ENCODE measurements at places on chromosomes 1 and 21. TPM values are rescaled to one million over a fixed set of nuclear protein-coding genes. Genes with fewer than 3 reads are reported as not detected.

INAVA gene
- 2.7 TPM for total RNA-seq

C8A gene
- under 0.01 TPM for total RNA-seq

UMODL1 gene
- 1.7 TPM for total RNA-seq

CADM3 gene
- total RNA-seq = 0.42 TPM

TTLL10 gene
- 0.14 TPM for total RNA-seq

CAPN8 gene
- total RNA-seq = 0.38 TPM

HTR6 gene
- not detected for total RNA-seq

PROK1 gene
- 0.19 TPM for total RNA-seq

HSPB7 gene
- under 0.01 TPM for total RNA-seq

SPRR5 gene
- not detected for total RNA-seq

ZBTB18 gene
- 37.2 TPM for total RNA-seq

PRPF38A gene
- total RNA-seq = 39.4 TPM

TPR gene
- total RNA-seq = 74.2 TPM

ABCG1 gene
- total RNA-seq = 20.5 TPM

ERG gene
- 3.9 TPM for total RNA-seq

RAB3B gene
- total RNA-seq = 0.24 TPM

BRINP3 gene
- 0.47 TPM for total RNA-seq

PODN gene
- 1.4 TPM for total RNA-seq

CDK11B gene
- total RNA-seq = 16.1 TPM

CFHR4 gene
- total RNA-seq = 0.19 TPM

LIN9 gene
- 13.3 TPM for total RNA-seq

NCDN gene
- 4.4 TPM for total RNA-seq

RGS7 gene
- total RNA-seq = 0.05 TPM

TMCO2 gene
- total RNA-seq = not detected

LGALS8 gene
- 41.6 TPM for total RNA-seq

BARHL2 gene
- not detected for total RNA-seq

Data from thymus (tissue), 14 donors.